ENCODE measurements at places on chromosomes 7 and 10. TPM values are rescaled to one million over a fixed set of nuclear protein-coding genes. Genes with fewer than 3 reads are reported as not detected.

The TMEM273 gene
- total RNA-seq = 27.7 TPM

The CRHR2 gene
- not detected for total RNA-seq

The NEUROG3 gene
- total RNA-seq = not detected

The GSTO2 gene
- total RNA-seq = 1.6 TPM

The UBTD1 gene
- total RNA-seq = 1.9 TPM
